Stimulated activated CD8-positive, alpha-beta memory T cell treated with anti-CD3 and anti-CD28 coated beads, Interleukin-7, amount 100 ng/mL, for 24 hours (primary cell): ENCODE measurements at places on chromosomes 7 and 10.

DNA sequence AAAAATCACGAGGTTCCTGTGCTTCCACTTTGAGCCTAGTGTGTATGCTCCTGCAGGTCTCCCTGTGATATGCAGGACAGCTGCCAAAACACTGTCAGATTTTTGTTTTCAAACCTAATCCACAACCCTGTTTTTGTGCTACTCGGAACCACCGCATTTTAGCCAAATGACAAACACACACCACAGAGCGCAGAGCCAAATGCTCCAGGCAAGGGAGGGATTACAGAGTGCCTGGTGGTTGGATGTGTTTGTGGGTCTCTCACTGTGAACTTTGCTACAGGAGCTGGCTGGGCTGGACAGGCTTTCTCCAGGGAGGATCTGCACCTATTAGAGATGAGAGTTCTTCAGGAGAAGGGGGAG lies 5.7 kb upstream of the RBM28 start:
- DNase-seq, result no peak

DNA sequence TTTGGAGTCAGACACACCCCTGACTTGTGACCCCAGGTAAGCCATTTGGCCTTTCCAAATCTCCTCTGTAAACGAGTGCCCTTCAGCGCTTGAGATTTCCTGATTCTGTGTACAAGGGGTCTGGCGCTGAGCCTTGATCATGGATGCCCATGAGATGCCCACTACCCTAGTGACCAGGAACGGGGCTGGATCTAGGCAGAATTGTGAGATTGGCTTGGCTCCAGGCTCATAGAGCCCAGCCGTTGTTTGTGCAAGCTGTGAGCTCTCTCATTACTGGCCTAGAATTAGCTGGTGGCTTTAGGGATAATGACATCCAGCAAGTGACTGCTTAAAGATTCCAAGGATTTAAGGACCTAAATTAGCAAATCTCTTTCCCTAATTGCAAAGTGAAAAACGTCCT lies 84.9 kb downstream of the CAMK1D start:
- no peak for DNase-seq

DNA sequence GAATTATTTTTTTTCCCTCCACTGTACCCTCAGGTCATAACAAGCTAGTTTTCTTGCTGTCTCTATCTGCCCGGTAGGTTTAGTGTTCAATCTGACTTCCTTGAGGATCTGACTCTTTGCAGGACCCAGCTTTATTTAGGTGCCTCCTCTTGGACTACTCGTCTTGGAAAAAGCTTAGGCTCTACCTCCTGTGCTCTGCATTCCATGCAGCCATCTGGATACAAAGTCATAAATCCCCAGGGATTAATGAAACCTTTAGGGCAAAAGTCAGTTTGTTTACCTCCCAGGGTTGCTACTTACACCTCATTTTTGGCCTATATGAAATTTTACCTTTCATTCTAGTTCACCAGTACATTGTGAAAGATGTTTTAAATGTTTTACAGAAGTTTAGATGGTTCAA lies 8.0 kb downstream of the STAG3 start:
- no peak for DNase-seq

- DNase-seq, result no peak
Observed at GRCh38 chr7:16083931-16084330, 337.4 kb downstream of the CRPPA start.

GRCh38 chr10:12422189-12422588 lies 72.8 kb downstream of the CAMK1D start:
- no peak for DNase-seq

DNA sequence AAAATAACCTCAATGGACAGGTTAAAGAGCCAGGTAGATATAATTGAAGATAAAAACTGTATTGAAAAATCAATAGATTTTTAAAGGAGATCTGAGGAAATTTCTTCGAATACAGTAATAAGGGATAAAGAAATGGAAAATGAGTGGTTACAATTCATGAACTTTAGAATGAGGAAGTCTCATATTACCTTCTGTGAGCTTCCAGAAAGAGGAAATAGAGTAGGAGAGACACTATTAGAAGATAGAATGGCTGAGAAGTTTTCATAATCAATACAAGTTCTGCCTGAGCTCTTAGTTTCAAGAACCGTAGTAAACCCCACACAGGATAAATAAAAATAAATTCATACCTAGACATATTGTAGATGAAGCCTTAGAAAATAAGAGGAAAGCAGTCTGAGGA lies 11.5 kb downstream of the SDK1 start:
- DNase-seq, result no peak

DNA sequence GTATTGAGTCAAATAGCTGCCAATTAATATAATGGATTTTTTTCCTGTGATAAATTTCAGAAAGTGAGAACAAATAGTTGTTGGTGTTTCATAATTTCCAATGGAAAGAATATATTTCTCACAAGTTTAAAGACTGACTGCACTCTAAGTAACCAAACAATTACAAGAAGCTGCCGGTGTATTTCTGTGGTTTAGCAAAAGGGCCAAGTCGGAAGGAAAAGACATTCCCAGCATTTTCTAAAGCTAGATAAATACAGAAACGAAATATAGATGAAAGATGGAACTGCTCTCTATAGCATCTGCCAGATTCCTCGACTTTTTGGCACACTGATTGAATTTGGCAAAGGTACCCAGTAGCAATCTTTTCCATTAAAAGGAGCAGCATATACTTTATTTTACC lies 92.7 kb upstream of the MKX start:
- no peak for DNase-seq

DNA sequence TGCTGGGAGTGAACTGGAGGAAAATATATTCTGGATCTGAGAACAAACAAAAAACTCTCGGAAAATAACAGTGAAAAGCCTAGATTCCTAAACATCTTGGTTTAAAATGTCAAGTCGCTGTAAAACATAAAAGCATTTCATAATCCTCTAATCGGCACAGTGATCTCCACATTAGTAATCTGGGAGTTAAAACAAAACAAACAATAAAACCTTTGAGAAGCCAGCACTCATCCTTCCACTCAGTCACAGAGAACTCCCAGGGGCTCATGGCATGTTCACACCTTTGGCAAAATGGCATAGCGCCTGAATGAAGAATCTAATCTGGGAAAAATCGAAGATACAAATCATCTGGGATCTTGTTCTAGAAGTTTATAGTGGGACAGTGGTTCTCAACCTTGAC lies 24.1 kb upstream of the HPS1 start:
- DNase-seq, result no peak

DNA sequence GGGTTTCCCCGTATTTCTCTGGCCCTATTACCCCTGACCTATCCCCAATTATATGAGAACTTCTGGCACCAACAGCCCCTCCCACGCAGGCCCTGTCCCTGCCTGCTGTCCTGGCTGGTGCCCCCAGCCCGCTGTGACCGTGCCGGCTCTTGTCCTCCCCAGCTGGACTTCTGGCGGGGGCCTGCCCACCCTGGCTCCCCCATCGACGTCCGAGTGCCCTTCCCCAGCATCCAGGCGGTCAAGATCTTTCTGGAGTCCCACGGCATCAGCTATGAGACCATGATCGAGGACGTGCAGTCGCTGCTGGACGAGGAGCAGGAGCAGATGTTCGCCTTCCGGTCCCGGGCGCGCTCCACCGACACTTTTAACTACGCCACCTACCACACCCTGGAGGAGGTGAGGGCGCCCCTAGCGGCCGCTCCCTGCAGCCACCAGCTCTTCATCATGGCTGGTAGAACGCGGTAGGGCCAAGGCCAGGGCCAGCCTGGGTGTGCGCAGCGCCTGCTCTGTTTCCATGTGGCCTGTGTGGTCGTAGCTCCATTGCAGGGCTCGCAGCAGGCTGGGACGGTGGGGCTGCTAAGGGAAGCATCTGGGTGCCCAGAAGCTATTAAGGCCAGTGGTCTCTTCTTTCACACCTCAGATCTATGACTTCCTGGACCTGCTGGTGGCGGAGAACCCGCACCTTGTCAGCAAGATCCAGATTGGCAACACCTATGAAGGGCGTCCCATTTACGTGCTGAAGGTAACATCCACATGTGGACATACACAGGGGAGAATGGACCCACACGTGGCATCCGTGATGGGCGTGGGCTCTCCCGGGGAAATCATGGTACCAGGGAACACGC lies 1.4 kb downstream of the CPA1 start:
- DNase-seq, result no peak

- DNase-seq, result no peak
Observed at GRCh38 chr7:152624228-152624627, 51.7 kb downstream of the XRCC2 start.

DNA sequence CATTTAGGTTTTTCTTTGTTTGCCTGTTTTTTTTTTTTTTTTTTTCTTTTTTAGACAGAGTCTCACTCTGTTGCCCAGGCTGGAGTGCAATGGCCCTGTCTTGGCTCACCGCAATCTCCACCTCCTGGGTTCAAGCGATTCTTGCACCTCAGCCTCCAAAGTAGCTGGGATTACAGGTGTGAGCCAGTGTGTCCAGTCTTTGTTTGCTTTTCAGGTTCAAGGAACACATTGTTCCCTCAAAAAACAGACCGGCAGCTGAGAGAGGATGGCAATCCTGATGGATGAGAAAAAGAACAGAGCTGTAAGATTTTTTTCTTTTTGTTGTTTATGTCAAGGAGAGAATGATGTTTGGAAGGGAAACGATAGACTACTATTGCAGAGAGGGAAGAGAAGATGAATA lies 23.3 kb upstream of the RHOBTB1 start:
- DNase-seq, result no peak

DNA sequence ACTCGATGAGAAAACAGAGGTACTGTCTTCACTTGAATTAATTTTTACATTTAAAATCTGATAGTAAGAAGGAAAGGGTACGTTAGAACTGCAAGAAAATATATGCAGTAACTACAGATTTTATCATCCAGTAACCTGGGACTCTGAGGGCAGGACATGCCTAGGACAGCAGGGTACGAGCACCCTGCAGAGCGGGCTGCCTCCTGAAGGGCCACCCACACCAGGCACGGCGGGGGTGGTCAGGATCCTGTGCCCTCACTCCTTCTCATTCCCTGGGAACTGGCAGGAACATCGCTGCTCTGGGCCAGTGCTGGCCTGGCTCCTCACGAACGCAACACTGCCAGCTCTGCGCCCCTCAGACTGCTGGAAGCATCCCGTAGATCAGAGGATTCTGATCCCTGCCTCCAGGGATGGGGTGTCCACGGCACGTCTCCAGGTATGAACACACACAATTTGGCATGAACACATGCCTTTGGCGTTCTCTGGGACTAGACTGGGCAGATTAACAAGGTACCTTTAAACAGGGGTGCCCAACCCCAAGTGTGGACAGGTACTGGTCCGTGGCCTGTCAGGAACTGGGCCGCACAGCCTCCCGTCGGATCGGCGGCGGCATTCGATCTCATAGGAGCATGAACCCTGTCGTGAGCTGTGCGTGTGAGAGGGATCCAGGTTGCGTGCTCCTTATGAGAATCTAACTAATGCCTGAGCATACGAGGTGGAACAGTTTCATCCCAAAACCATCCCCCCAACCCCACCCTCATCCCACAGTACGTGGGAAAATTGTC lies 99.3 kb upstream of the FAM20C start:
- DNase-seq, result no peak

DNA sequence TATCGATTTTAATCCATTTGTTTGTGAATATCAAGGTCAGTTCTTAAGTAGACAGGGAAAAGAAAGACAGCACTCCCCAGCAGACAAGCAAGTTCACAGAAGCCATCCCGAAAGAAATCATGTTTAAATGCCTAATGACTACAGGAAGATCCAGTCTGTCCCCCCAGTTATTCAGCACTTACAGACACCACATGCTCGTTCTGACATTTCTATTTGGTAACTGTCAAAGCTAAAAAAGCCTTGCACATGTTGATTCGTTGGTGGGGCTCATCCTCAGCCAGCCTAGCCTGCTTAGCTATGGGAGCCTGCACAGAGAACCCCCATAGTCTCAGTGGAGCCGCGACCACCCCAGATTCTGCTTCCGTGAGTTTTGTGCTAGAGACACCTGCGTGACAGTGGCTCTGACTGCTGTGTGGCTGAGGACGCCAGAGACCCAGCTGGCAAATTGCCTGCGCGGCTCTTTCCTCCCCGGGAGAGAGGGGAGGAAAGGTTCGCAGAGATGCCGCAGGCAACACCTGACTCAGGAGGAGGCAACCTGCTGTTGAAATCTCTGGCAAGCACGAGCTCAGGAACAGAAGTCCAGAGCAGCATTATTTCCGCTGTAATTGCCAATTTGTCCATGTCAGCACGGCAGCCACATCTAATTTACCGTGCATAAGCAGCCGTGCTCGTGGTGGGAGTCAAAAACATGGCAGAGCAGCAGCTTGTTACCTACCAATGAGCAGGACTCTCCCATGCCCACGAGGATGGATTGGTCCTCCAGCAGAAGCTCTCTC lies 194.2 kb downstream of the GPAM start:
- DNase-seq, result no peak

GRCh38 chr7:117950601-117951260 lies 77.5 kb upstream of the CTTNBP2 start:
- no peak for DNase-seq

DNA sequence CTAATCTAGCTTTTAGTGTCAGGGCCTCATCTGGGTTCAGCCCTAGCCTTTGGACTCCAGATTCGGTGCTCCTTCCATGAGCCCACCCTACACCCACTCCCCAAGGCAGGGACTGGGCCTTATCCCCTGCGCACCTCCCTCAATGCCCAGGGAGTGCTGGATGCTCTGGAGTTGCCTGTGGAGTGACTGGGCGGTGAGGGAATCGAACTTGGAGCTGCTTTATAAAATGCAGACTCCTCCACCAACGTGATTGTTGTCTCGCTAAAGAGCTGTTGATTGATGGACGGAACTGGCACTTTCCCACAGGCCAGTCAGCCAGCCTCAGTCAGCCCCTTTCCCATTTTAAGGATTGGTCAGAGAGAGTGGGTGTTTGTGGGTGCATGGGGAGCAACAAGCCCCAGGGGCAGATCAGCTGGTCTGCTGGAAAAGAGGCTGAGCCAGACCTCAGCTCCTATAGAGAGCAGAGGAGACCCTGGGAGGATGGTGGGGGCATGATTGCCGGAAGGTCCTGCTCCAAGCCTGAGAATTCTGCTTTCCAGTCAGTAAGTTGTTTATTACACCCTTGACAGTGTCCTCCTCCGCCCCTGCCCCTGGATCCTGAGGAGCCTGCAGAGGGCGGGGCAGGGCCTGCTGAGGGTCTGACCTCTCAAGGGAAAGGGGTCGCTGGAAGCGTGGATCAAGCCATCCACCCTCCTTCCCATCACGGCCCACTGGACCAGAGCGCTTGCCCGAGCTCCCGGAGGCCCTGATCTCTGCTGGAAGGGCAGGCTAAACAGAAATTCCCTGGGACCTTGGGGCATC lies 16.7 kb downstream of the UNC5B start:
- DNase-seq, result no peak

DNA sequence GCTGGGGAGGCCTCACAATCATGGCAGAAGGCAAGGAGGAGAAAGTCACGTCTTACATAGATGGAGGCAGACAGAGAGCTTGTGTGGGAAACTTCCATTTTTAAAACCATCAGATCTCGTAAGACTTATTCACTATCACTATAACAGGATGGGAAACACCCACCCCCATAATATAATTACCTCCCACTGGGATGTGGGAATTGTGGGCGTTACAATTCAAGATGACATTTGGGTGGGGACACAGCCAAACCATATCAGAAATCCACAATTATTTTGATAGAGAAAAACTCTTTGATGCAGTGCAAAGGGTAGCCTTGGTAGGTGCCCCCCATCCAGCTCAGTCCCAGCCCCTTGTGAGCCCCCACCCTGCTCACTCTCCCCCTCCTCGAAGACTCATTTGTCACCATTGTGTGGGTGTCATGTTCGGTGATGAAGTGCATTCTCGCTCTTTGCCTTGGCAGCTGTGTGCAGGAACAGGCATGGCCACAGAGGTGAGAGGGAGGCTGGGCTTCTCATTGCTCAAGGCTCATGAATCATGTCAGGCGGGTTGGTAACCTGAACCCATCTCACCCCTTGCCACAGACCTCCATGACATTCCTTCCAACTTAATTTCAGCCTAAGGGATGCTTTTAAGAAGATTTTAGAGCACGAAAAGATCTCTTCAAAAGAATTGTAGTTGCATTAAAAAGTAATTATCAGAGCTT lies 75.9 kb downstream of the BUB3 start:
- DNase-seq, result no peak
